ENCODE measurements at places on chromosomes 1 and 21.

DNA sequence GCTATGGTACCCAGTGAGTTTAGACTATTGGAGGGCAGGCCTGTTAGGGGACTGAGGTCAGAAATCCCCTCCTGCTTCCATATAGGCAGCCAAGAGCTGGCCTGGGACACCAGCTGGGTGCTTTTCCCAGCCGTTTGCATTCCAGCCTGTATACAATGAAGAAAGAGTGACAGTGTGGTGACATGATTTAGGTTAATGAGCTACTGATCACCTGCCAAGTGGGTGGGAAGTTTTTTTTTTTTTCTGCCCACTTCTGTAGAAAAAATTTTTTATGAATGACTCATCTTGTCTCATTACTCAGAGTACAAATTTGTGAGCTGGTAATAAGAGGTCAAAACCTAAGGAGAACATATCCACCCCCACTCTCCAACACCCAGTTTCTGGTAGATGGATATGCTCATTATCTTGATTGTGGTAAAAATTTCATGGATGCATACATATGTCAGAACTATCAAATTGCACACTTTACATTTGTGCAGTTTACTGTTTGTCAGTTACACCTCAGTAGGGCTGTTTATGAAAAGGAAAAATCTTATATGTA is 16.4 kb upstream of the CGN start:
- no peak for DNase-seq

- DNase-seq, result no peak
Measured at GRCh38 chr1:217965156-217965786, 319.8 kb upstream of the RRP15 start.

GRCh38 chr1:197103300-197103699 is 36.2 kb upstream of the F13B start:
- DNase-seq, result no peak

DNA sequence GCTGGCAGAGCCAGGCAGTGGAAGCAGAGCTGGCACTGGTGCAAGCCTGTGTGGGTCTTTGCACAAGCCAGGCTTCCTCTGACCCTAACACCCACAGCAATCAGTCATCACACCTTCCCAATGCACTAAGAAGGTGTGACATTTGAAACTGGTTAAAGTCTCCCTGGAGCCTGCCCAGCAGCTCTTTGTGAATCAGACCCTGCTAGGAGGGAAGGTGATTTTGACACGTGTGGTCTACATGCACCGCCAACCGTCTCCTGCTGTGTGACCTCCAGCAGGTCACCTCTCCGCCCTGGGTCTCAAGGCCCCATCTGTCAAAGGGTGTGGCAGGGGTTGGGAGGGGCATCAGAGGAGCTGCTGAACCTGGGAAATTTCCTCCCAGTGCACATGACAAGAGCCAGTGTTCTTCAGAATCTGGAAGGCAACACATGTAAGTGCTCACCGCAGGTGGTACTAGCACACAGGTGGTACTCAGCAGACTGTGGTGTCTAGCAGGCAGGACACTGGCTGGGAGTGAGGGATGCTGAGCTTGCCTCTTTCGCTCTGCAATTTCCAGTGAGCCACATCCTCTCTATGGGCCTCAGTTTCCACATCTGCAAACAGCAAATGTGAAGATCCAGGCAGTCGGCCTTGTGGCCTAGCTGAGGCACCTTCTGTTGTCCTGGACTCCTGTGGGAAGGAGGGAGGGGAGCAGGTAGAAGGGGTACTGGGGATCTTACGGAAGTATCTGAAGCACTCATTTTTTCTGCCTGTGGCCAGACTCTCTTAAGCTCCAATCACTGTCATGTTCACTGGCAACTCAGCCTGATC is 123.2 kb downstream of the DMRTB1 start:
- DNase-seq, result peak; percentile 22

DNA sequence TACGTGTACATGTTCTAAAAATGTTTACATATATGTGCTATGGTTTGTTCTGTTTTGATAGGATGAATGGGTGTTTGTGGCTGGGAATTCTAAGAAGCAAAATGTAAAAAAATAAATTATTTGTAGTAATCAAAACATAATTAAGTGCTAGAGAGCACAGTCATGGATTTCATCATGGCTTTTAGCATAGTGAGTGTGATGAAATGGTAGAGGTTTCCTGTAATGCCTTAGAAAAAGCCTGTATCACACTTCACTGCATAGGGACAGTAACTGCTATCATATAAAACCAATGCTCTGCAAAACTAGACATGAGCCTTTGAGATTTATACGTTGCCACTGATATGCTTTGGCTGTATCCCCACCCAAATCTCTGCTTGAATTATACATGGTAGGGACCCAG is 99.8 kb downstream of the PTGER3 start:
- no peak for DNase-seq

GRCh38 chr1:29956349-29957030 is 720.2 kb downstream of the PTPRU start:
- DNase-seq, result no peak

DNA sequence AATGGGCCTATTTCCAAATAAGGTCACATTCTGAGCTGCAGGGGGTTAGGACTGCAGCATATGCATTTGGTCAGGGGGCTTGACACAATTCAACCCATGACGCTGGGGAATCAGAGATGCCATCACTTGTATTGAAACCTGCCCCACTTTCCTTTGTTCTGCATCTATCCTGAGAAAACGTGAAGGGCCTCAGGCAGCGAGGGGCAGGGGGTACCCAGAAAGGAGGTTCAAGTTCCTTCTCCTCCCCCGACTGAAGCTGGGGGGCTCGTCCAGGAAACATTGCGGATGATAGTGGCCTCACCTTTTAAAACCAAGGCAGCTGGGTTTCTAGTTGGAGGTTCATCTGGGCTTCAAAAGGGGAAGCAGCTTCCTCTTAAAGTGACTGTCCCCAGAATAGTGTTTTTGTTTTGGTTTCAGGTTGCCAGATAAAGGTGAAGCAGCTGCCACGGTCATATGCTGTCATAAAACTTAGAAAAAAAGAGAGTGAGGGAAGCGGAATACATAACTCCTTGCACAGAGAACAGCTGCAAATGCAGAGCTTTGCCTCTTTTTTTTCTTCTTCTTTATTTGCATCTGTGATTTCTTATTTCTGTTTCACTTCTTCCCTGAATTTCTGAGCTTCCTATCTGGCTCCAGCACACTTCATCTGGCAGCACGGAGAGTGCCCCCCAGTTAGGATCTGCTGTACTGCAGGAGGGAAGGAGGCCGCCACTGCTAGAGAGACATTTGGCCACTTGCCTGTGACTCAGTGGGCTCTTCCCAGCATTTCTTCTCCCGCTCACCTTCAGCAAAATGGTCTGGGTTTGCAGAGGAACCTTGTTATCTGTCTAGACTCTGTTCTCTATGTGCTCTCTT is 142.0 kb downstream of the AJAP1 start:
- peak; percentile 34 for DNase-seq

DNA sequence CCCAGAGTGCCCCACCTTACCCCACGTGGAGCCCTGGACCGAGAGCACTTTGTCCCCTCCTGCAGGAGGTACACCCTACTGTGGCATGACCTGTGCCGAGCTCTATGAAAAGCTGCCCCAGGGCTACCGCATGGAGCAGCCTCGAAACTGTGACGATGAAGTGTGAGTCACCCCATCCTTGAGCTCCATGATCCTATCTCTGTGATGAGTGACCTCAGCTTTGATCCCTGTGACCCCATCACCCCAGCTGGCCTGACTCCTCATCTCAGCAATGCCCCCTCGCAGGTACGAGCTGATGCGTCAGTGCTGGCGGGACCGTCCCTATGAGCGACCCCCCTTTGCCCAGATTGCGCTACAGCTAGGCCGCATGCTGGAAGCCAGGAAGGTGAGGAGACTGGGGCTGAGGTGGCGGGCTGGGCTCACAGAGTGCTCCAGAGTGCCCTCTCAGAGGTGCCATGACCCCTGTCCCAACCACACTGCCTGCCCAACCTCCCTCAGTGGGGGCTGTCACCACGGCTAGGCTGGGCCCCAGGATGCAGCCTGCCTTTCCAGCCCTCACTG is 16.2 kb upstream of the MPL start:
- DNase-seq, result no peak

GRCh38 chr1:160731990-160732389 is 7.1 kb upstream of the SLAMF7 start:
- no peak for DNase-seq

DNA sequence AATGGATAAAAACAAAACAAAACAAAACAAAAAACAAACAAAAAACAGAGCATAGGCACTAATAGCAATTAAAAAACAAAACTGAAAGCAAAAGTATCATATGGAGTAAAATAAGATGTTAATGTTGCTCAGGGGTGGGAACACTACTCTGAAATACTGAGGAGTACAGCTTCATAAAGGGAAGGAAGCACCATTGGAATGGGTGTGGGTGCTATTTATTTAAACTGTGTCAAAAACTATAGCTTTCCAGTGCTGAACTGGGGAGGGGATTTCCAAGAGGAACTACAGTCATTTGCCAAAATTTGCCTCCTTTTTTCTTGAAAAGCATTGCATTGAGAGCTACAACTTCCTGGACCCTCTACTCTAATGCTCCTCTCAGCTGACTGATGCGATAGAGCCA is 40.0 kb downstream of the SPTA1 start:
- DNase-seq, result no peak

GRCh38 chr1:205335692-205336091 is 14.1 kb upstream of the NUAK2 start:
- DNase-seq, result peak; percentile 87

DNA sequence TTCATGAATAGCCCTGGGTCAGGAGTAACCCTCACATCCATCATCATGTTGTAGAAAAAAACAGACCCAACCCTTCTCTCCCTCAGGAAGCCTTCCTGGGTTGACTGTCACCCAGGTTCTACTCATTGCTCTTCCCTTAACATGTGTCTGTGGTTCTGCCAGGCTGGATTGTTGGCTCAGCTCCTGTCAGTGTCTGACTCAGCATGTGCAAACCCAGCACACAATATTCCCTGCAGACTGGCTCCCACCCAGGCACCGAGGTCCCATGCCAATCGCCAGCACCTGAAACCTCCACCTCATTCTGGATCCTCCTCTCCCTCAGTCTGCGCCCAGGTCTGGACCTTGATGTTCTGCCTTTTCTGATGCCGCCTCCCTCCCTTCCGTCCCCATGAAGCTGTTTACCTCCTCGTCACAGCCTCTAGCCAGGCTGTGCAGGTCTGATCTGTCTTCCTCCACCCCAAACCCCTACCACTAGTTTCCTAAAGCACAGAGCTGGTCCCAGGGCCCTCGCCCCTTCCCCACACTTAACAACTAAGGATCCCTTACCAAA is 4.3 kb upstream of the S100A8 start:
- no peak for DNase-seq

GRCh38 chr1:113459279-113459678 is 69.0 kb downstream of the MAGI3 start:
- no peak for DNase-seq

GRCh38 chr1:1109743-1110142 is 6.1 kb downstream of the C1orf159 start:
- DNase-seq, result no peak

GRCh38 chr1:110007046-110007830 is 22.7 kb downstream of the AHCYL1 start:
- peak; percentile 39 for DNase-seq

DNA sequence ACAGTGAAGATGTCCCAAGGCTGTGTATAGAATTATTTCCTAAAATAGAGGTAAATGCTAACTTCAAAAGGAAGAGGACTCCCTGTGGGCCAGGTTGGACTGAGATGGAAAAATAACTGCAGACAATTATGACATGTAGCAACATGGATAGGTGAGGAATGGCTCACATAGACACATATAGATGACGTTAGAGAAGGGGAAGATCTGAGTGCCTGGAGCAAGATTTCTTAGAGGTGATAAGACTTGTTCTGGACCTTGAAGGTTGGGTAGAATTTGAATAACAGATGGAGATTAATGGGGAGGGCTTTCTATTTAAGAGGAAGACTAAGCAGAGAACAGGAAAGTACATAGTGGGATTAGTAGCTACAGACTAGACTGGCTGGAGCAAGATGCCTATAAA is 76.9 kb downstream of the C1orf21 start:
- peak; percentile 27 for DNase-seq

Measured in NCI-H524 (cell line).